ENCODE measurements at places on chromosomes 13 and 19.

GRCh38 chr19:38910488-38910887 lies 1.5 kb downstream of the CCER2 start:
- DNase-seq = no peak

- DNase-seq = no peak
Observed at GRCh38 chr13:105974380-105974779, 561.1 kb downstream of the EFNB2 start.

- DNase-seq = no peak
Observed at GRCh38 chr13:102187313-102187712, 214.5 kb downstream of the FGF14 start.

GRCh38 chr13:25932365-25932764 lies 119.5 kb downstream of the SHISA2 start:
- DNase-seq = no peak

DNA sequence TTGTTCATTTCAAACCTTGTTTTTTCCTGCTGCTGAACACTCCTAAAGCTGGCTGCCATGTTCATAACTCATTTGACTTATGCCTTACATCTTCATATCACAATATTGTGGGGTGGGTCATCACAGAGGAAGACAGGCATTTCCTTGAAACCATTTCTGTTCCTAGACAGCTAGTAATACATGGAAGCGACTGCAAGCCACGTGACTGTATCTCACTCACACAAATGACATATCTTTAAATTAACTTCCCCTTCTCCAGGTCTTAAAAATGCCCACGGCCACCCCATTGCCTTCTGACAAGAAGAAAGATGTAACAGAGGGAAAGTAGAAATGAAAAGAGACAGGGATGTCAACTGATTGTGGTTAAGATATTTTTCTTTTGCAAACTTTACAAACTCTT lies 236.8 kb downstream of the LMO7 start:
- DNase-seq = no peak

GRCh38 chr19:46823049-46823448 lies 27.6 kb downstream of the AP2S1 start:
- no peak for DNase-seq

GRCh38 chr19:18306888-18307260 lies 16.0 kb downstream of the LSM4 start:
- no peak for DNase-seq

DNA sequence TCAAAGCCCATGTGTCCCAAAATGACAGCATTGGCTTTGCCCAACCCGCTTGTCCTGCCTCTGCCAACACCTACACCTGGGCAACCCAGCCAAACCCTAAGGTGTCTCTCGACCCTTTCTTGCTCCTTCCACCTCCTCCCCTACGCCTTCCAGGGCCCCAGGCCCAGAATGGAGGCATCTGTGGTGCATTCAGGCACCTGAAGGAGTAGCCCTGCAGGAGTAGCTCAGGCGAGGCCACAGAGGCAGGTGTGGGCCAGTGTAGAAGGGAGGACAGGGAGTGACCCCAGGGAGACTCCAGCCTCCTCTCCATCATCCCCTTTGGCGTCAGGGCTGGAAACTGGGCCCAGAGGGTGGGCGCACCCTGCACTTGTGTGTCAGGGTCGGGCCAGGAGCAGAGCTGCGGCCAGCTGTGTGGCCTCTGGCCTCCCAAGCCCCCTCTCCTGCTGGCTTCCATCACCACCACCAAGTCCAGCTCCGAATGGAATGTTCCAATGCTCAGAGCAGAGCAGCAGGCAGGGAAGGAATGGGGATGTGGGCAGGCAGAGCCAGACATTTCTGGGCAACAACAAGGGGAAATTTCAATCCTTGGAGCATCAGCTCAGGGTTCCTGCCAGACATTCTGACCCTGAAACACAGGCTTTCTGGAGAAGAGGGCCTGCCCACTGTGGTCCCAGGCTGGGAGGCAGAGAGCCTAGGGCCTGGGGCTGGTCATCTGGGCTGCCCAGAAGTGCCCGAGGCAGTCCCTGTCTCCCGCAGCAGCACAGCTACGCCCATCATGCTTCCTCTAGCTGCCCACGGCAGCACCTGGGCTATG lies 16.4 kb downstream of the PLEKHF1 start:
- DNase-seq = no peak

GRCh38 chr13:48315969-48316650 lies 12.6 kb downstream of the RB1 start:
- DNase-seq = no peak

- no peak for DNase-seq
Observed at GRCh38 chr13:113452942-113453901, at the start of gene ADPRHL1. Gene ADPRHL1 (minus strand): TSS chr13:113453488. CDS start chr13:113453437, 51 bp downstream.

GRCh38 chr19:17049711-17050280 lies 23.2 kb upstream of the CPAMD8 start:
- DNase-seq = no peak

DNA sequence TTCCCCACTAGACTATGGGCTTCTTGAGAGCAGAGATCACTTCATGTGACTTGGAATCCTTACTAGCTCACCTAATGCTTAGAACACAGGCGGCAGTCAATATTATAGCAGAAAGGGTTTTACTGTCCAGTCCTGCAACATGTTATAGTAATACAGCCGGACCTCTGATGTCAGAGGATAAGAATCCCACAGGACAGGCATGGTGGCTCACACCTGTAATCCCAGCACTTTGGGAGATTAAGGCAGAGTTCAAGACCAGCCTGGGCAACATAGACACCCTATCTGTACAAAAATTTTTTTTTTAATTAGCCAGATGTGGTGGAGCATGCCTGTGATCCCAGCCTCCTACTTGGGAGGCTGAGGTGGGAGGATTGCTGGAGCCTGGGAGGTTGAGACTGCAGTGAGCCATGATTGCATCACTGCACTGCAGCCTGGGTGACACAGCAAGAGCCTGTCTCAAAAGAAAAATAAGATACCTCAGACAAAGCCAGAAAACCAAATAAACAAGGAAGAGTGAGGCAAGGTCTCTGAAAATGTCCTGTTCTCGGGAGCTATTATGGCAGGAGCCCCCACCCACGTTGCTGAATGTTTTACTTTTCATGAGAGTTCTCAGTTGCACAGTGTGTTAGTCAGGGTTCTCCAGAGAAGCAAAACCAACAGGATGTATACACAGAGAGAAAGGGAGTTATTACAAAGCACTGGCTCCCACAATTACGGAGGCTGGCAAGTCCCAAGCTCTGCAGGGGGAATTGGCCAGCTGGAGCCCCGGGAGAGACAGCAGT lies 100.8 kb downstream of the UBL3 start:
- no peak for DNase-seq

DNA sequence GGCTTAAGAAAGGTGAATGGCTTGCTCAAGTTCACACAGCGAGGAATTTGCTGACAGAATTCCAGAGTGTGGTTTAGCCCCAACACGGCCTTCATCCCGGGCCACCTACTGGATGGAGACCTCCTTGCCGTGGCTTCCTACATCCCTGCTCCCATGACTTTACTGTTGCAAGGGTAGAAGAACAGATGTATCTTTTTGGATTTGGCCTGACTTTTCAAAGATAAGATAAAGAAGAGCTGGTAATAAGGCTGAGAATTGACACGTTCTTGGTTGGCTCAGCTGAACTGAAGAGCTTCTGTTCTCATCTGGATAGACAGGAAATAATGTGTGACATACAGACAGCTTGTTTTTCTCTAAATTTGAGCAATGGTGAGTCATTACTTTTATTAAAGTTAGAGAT lies 113.1 kb downstream of the KLF5 start:
- DNase-seq = no peak

DNA sequence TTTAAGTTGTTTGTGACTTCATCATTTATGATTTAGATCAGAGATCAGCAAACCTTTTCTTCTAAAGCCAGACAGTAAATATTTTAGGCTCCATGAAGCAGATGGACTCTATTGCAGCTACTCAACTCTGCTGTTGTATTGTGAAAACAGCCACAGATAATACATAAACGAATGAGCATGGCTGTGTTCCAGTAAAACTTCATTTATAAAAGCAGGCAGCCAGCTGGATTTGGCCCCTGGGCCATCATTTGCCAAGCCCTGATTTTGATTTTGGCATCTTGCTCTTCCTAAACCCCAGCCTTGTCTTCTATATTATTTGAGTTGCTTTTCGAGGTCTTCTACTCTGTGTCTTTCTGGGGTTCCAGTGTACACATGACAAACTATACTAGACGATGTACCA lies 41.3 kb downstream of the RNASEH2B start:
- DNase-seq = no peak

GRCh38 chr13:60794751-60795150 lies 397.7 kb downstream of the TDRD3 start:
- no peak for DNase-seq

GRCh38 chr19:808423-808775 lies 11.1 kb downstream of the PTBP1 start:
- DNase-seq = no peak

DNA sequence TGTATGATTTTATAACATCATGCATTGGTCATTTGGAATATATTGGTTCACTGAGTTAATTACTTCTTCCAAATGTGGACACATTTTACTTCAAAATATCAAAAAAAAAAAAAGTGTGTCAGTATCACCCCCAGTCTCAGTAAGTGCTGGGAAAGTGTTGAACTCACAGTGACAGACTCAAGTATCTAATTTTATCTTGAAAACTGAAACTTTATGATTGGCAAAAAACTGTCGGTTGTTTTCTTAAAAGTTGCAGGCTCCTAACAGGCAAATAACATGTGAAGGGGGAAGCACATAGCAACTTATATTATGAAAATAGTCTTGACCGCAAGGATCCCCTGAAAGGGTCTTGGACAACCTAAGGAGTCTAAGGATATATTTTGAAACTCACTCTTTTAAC lies 33.5 kb upstream of the TPP2 start:
- DNase-seq = no peak

- peak; percentile 24 for DNase-seq
Observed at GRCh38 chr13:109615721-109616420, 170.5 kb downstream of the IRS2 start.

DNA sequence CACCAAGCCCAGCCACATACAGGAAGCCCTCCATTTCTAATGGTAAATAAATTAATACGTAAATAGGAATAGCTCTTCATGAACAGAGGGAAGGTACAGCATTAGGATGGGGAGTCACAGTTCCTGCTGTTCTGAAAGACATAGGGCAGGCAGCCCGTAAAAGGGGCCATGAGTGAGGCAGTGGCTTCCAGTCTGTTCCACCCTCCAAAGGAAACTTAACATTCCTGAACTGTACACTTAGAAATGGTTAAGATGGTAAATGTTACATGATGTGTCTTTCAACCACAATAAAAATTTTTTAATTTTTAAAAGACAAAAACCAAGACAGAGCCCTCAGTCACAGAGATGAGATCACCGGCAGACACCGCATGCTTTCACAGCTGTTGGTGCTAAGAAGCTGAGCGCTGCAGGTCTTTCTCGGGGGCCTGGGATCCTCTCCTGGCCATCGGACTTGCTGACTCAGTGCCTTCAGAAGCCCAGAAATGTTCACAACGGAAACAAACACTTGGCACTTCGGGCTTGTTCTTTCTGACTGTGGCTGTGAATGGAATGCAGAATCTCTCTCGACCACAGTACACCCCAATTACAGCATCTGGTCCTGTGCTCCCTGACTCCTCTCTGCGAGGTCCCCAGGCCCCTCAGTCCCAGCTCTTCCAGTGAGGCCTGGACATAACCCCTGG lies 36.4 kb downstream of the EPS15L1 start:
- DNase-seq = no peak

- DNase-seq = no peak
Observed at GRCh38 chr13:98480915-98481877, 95.7 kb downstream of the STK24 start.

DNA sequence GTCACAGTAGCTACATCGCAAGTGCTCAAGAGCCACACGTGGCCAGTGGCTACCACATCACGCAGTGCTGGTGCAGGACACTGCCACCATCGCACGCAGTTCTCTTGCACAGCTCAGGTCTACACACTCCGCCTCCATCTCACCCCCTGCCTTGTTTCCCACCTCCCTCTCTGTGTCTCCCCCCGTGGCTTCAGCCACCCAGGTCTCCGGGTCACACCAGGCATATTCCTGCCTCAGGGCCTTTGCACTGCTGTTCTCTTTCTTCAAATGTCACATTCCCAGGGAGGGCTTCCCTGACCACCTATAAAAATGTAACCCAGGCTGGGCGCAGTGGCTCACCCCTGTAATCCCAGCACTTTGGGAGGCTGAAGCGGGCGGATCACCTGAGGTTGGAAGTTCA lies 10.6 kb downstream of the CCDC8 start:
- no peak for DNase-seq

DNA sequence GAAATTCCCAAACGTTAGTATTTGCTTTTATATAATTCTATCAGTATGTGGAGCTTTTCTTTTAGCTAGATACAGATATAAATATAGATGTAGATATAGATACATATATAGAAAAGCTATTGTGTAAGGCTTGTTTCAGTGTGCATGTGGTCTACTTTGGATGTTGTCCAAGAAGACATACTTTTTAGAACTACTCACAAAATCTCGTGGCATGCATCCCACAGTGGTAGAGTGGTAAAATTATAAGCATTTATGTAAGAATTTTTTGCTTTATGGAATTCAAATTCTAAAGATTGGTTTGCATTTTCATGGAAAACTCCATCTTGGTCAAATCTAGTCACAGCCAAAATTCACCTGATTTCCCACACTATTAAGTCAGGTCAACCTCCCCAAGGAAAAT lies 880.4 kb downstream of the EFNB2 start:
- DNase-seq = no peak

GRCh38 chr13:49806126-49806536 lies 13.6 kb upstream of the KPNA3 start:
- DNase-seq = no peak

GRCh38 chr13:36752673-36753072 lies 66.3 kb upstream of the RFXAP start:
- DNase-seq = no peak

GRCh38 chr19:45424191-45425058 lies 708 bp upstream of the ERCC1 start:
- no peak for DNase-seq

GRCh38 chr13:88074794-88075510 lies 403.8 kb downstream of the SLITRK5 start:
- DNase-seq = no peak

- no peak for DNase-seq
Observed at GRCh38 chr13:76871432-76871831, 14.8 kb downstream of the KCTD12 start.

DNA sequence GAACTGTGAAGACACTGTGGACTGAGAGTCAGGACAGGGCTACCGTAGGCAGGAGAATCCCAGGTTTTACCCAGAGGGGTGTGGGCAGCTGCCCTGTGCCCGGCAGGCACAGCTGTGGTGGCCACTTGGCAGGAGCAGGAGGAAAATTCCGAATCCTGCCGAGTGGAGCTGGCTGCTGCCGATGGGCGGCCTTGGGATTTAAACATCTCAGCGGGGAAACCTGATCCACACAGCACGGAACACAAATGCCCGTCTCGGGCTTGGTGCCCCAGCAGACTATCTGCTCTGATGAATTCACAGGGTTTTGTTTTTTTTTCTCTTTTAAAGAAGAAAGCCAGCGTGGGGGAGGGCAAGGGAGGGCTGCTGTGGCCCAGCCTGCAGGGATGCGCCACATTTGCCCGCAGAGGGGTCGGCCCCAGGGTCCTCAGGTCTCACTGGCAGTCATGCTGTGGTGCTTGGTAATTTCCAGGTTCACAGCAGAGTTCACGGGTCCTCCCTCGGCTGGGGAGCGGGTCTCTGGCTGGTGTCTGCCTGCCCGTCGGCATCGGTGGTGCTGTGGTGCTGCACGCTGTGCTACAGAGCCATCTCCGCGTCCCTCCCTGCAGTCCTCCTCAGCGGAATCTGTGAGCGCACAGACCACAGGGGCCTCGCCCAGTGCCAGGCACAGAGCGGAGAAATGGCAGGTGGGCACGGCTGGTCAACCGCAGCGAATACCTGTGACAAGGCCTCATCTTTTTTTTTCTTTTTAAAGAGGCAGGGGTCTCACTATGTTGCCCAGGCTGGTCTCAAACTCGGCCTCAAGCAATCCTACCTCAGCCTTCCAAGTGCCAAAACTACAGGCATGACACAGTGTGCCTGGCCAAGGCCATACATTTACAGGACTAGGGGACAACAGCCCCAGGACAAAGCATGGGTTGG lies 28.1 kb downstream of the MPND start:
- DNase-seq = no peak
